LHCN-M2 (cell line): ENCODE measurements at places on chromosomes 3 and 15. TPM values are rescaled to one million over a fixed set of nuclear protein-coding genes. Genes with fewer than 3 reads are reported as not detected.

The DAZL gene
- not detected in 2 replicates for total RNA-seq

The AADACL2 gene
- total RNA-seq: not detected in 2 replicates

The LSAMP gene
- total RNA-seq: under 0.01 TPM in 1 of 2 replicates, not detected in the other

The ZNF385D gene
- 3.9 and 10.6 TPM in 2 replicates for total RNA-seq

The NME9 gene
- not detected in 2 replicates for total RNA-seq

The CHMP2B gene
- 31.1 and 33.9 TPM in 2 replicates for total RNA-seq

The SPTSSB gene
- not detected in 2 replicates for total RNA-seq

The TUSC7 gene
- not detected in 2 replicates for total RNA-seq

The HIGD2B gene
- total RNA-seq: not detected in 2 replicates

The ADAMTS9 gene
- total RNA-seq: 0.13 and 0.29 TPM in 2 replicates

The ERC2 gene
- 0.11 TPM in 1 of 2 replicates, not detected in the other for total RNA-seq

The CYP19A1 gene
- total RNA-seq: 2.6 TPM in 2 replicates

The GREM1 gene
- 123 and 138 TPM in 2 replicates for total RNA-seq

The TMPRSS7 gene
- total RNA-seq: not detected in 2 replicates

The CRABP1 gene
- not detected in 2 replicates for total RNA-seq

The BLM gene
- total RNA-seq: 13.1 and 14.9 TPM in 2 replicates

The CCDC54 gene
- not detected in 2 replicates for total RNA-seq

The ST3GAL6 gene
- total RNA-seq: 0.63 and 3.8 TPM in 2 replicates

The FBXO40 gene
- total RNA-seq: not detected in 2 replicates

The KNL1 gene
- total RNA-seq: 63.7 and 65.0 TPM in 2 replicates

The FEZF2 gene
- not detected in 2 replicates for total RNA-seq

The AEN gene
- 82.2 and 86.3 TPM in 2 replicates for total RNA-seq

The ROPN1 gene
- total RNA-seq: not detected in 2 replicates

The WDR93 gene
- not detected in 2 replicates for total RNA-seq

The SST gene
- not detected in 2 replicates for total RNA-seq

The VWA5B2 gene
- total RNA-seq: not detected in 2 replicates

The ATP13A5 gene
- total RNA-seq: not detected in 2 replicates

The SKOR1 gene
- 0.06 TPM in 1 of 2 replicates, not detected in the other for total RNA-seq

The KY gene
- not detected in 2 replicates for total RNA-seq

The CSPG4 gene
- 16.4 and 21.0 TPM in 2 replicates for total RNA-seq

The CEP19 gene
- 4.4 and 4.5 TPM in 2 replicates for total RNA-seq

The CADPS gene
- 0.11 TPM in 1 of 2 replicates, not detected in the other for total RNA-seq

The HEG1 gene
- 19.9 and 28.0 TPM in 2 replicates for total RNA-seq

The TRANK1 gene
- total RNA-seq: 3.4 and 8.4 TPM in 2 replicates

The KBTBD12 gene
- total RNA-seq: not detected in 2 replicates

The ARPIN gene
- 10.9 and 14.3 TPM in 2 replicates for total RNA-seq

The ELP6 gene
- total RNA-seq: 40.8 and 46.7 TPM in 2 replicates

The TRH gene
- not detected in 2 replicates for total RNA-seq

The SLC2A2 gene
- not detected in 2 replicates for total RNA-seq

The DNAH12 gene
- 0.77 and 1.6 TPM in 2 replicates for total RNA-seq

The DUOXA1 gene
- not detected in 2 replicates for total RNA-seq

The RHOV gene
- not detected in 2 replicates for total RNA-seq

The ABCC5 gene
- total RNA-seq: 18.9 and 26.7 TPM in 2 replicates
